Epithelial cell of esophagus (primary cell): ENCODE measurements at places on chromosomes 2 and 18.

GRCh38 chr18:46469186-46469915 lies 187.7 kb downstream of the LOXHD1 start:
- DNase-seq = peak; percentile 80

- no peak for DNase-seq
Measured at GRCh38 chr18:75141734-75142133, 67.2 kb downstream of the PTGR3 start.

GRCh38 chr2:64228126-64228678 lies 84.0 kb upstream of the PELI1 start:
- DNase-seq = peak; percentile 69

DNA sequence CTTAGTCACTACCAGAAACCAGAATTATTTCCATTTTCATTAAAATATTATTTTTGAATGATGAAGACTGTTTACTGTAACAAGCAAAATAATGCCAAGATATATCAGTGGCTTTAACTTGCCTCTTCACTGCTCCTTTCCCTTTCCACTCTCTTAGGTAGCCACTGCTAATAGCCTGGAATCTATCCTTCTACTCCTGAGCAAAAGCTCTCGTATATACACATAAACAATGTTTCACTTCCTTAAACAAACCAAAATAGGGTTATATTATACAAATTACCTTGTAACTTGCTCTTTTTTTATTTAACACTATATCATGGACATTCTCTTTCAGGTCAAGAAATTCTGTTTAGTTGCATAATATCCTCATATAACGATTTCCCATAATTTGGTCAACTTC lies 20.8 kb downstream of the IMMT start:
- DNase-seq = no peak

DNA sequence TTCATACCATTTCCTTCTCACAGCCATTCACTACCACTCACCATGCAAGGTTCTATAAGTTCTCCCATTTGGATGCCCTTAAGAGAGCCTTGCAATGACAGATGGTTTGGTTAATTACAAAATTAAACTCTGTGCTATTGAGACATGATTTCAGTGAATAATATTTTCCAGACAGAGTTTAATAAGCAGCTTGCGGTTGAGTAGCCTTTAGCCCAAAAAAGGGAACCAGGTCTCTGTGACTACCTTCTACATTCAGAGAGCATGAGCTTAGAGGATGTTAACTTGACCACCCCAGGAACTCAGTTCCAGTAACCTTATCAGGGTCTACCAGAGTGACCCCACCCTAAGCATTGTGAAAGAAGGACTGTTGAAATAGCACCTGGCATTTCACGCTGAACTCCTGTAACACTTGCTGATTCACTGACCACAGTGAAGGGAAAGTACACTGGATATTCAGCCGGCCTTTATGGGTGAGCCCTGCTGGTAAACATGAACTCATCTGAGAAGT lies 1173.1 kb upstream of the ZEB2 start:
- DNase-seq = peak; percentile 93

GRCh38 chr2:110095994-110096633 lies 19.5 kb downstream of the MALL start:
- DNase-seq = no peak

GRCh38 chr2:7108792-7109532 lies 191.8 kb downstream of the RNF144A start:
- DNase-seq = no peak

- DNase-seq = no peak
Measured at GRCh38 chr2:44107086-44107740, 61.5 kb upstream of the PPM1B start.

DNA sequence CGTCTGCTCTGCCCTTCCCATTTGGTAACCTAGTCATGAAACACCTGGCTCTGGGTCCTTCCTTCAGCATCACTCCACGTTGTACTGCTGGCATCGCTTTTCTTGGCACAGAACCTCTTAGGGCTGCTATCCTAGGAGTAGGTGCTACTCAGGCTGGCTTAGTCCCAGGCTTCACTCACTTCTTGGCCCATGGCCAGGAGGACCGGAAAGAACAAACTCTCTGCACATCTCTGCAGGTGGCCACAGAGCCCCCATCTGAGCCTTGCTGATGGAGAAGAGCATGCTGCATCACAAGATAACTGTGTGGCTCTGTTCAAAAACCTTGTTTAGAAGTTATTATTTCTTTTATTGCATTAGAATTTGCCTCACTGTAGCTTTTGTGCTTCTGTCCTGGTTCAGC lies 447.2 kb upstream of the TNP1 start:
- no peak for DNase-seq

DNA sequence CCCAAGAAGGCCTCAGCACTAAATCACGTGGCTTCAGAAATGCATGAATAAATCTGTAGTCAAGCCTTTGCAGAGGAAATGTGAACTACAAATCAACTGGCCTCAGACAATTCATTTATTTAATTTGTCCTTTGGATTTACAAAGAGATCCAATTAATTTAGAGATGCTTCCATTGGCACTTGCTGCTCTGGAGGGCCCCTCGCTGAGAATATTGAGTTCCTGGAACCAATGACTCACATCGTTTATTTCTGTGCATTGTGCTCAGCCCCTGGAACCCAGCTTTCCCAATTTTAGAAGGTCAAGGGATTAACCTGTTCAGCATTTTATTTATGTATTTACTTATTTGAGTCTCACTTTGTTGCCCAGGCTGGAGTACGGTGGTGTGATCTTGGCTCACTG lies 47.2 kb upstream of the MGAT4A start:
- no peak for DNase-seq

- no peak for DNase-seq
Measured at GRCh38 chr2:105873281-105873680, 128.6 kb downstream of the NCK2 start.

DNA sequence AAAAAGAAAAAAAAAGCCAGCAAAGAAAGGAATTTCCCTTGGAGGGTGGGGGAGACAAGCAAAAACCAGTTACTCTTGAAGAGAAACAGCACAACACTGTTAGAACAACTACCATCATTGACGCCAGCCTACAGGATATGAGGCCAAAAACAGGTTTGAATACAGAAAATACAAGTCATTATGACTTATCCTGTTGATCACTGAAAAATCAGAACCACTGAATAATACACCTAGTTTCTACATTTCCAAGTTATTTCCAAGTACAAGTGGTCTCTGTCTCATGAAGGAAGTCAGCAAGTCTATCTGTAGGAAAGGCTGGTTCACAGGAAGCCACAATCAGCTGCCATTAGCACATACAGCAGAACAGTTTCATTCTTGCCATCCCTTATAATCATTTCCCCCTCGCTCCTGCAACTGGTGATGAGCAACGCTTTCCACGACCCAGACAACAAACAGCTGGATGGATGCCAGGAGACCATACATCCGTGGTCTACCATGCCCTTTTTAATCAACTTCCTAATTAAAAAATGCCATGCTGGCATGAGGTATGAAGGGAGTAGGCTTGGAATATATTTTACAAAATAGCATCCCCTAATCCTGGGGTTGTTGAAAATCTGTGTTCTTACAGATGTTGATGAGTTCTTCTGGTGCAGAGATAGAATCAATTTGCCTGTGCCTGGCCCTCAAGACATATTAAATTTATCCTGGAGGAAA lies 10.4 kb downstream of the MYT1L start:
- DNase-seq = no peak

- peak; percentile 81 for DNase-seq
Measured at GRCh38 chr18:12307701-12308385, at the start of gene TUBB6. TSS of gene TUBB6 (plus strand) at chr18:12308241. CDS start at chr18:12308293, 52 bp downstream.

- peak; percentile 20 for DNase-seq
Measured at GRCh38 chr2:177285892-177286715, 21.6 kb upstream of the NFE2L2 start.

- peak; percentile 24 for DNase-seq
Measured at GRCh38 chr2:230042195-230042594, 26.5 kb downstream of the SLC16A14 start.

DNA sequence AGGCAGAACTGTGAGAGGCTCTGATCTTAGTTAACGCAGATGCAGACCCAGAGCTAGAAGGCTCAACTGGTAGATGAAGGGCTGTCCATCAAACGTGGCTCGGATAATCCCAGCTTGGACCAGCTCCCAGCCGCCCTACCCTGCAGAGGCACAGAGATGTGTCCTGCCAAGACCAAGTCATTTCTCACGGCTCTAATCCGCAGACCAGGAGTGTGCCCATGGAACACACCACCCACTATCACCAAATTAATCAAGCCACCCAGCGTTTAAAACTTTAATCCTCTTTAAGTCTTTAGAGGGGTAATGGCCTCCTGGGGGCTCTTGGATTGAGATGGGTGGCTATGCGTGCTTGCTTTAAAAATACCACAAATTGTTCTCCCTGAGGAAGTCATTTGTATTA lies 17.5 kb downstream of the LYPD1 start:
- no peak for DNase-seq

DNA sequence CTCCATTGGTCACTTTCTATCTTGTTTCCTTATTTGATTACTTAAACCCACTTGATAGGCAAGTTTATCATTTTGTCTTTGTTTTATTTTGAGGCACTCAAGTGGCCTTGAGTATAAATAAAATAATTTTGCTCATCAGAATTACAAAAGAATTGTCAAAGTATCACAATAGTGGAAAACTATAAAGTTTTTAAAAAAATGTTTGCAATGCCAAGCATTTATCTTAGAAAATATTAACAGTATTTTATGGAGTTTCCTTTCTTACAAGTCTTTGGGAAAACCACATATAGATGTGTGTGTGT lies 14.7 kb downstream of the PMS1 start:
- DNase-seq = no peak

DNA sequence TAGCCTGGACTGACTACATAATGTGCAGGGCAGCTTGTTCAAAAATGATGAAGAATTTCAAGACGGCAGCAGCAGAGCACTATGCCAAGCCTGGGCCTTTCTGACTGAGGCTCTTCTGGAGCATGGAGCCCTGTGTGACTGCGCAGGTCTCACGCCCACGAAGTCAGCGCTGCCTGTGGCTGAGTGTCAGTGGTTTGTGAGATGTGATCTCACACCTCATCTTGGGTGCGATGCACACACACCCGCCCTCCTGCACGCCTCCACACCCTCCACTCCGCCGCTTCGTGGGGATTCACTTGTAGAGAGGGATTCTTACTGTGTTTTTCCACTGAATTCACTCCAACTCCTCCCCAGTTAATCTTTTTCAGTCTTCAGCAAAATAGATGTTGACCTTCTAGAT lies 103.9 kb downstream of the VIT start:
- DNase-seq = no peak

- peak; percentile 42 for DNase-seq
Measured at GRCh38 chr2:200471324-200471848, 38.5 kb downstream of the KCTD18 start.

DNA sequence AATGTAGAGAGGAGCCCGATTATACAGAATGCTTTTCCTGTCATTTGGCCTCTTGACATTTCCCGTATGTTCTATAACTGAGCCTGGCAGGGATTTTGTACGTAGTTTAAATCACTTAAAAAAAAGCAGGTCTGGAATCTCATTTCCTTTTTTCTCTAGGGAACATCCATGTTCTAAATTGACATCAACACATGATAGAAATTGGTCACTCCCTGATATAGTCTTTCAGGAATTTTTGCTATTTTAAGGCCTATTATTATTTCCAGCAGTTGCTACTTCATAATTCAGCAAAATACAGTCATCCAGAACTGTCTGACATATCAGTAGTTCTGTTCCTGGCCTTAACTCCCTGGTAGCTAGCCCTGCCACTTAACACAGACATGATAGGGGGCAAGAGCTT lies 565.7 kb upstream of the ZEB2 start:
- no peak for DNase-seq

DNA sequence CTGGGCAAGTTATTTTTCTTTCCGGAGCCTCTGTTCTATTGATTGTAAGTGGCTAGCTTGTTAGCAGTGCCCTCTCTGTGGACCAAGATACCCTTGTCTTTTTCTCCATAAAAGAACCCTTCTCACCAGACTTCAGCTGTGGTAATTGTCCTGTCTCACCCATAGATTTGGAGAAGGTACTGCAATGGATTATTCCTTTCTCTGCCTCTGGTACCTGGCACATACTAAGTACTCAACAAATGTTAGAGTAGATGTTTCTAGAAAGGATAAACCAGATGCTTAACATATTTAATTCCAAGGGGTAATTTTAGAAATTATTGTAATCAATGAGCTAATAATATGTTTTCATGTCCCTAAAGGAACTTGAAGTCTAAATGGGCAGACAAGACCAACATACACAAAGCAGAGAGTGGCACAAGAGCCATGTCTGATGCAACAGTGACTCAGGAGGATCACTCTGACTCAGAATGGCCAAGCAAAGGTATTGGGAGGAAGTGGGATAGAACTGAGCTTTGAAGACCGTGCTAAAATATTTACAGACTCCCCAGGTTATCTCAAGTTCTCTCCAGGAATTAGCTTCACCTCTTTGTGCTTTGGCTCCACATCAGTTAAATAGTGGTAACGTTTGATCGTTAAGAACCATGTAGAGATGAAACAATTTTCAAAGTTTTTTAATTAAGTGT lies 129.7 kb upstream of the OSR1 start:
- peak; percentile 95 for DNase-seq

GRCh38 chr2:202671317-202672035 lies 36.7 kb downstream of the FAM117B start:
- DNase-seq = peak; percentile 8

GRCh38 chr18:36492604-36493329 lies 195.3 kb downstream of the FHOD3 start:
- peak; percentile 58 for DNase-seq

GRCh38 chr18:48914581-48915251 lies 36.0 kb downstream of the SMAD7 start:
- no peak for DNase-seq

DNA sequence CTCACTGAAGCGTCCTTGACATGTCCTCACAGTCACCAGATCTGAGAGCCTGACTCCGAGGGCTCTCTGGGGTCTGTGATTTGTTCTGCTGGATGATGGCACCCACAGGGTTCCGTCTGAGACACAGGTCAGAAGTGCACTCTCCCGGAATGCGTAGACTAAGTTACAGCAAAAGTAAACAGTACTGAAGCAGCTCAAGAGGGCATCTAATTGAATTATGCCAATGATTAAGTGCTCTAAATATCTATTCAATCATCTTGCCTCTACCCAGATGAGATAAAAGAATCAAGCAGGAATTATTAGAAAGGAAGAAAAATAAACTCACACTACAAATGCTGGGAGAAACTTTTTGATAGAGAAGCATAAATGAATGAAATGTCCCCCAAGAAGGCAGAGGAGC lies 544.1 kb downstream of the SOX11 start:
- no peak for DNase-seq

DNA sequence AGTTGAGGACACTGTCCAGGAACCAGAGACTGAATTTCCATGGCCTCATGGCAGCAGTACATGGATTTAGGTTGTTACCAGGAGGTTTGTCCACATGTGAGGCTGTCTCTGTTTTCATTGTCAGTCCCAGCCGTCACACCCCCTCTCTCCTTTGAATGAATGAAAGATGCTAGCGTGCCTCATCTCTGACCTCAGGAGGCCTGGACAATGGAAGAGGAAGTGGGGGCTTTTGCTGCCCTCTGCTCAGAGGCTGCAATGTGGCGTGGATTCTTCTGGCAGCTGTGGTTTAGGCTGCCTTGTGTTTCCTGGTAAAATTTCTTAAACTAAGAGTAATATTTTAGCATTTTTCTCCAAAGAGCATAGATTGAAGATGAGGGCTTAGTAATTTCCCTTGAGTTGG lies 47.5 kb downstream of the RAB31 start:
- no peak for DNase-seq

- no peak for DNase-seq
Measured at GRCh38 chr2:241216211-241216761, 27.8 kb downstream of the ANO7 start.

GRCh38 chr18:34650121-34650545 lies 60.0 kb upstream of the DTNA start:
- DNase-seq = peak; percentile 45
